ENCODE measurements at places on chromosomes 1 and 21.

GRCh38 chr1:240794046-240794843, 182.3 kb upstream of the GREM2 start:
- no peak for DNase-seq

DNA sequence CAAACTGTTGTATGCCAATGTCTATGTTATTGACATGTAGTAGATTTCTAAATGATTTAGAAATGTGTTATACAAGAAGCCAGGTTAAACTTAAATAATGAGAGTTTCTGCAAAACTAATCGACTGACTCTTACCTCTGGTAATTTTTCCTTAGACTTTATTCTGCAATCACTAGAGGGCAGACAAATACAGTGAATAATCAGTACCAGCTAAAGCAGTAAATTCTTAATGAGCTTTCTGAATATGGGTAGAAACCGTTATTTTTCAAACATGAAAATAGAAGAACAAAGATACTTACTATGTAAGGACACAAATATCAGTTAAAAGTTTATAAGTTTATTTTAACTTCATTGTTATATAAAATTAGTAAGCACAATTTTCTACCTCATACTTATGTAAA, 97.9 kb upstream of the RGS1 start:
- DNase-seq = no peak

- DNase-seq = no peak
Observed at GRCh38 chr1:211609120-211610024, 30.4 kb upstream of the SLC30A1 start.

DNA sequence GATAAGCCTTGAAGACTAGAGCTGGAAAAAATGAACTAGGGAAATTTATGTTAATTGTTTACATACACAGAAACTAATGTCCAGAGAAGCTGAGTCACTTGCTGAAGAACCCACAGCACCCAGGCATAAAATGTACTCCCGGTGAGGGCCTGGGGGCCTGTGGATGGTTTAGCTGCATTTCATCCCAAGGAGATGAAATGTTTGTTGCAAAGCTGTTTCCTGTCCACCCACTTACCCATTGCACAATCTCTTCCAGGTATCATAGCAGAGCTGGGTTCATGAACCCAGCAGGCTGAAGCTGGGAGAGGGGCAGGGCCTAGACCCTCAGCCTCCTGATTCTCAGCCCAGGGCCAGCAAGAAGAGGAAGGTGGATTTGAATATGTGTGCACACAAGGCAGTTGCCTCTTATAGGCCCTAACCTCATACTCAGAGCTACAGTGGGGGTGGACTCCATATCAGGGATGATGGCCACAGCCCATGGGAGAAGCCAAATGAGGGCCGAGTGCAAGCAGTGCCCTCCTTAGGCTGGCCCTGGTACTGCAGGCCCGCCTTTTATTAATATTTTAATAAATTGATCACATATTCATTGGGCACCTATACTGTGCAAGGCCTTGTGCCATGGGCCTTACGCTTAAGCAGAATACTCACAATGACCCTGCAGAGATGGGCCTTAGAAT, 110.8 kb downstream of the LACTBL1 start:
- DNase-seq = no peak

- DNase-seq = no peak
Observed at GRCh38 chr1:94894630-94895029, 32.3 kb downstream of the CNN3 start.
